ENCODE measurements at places on chromosomes 2 and 18.

GRCh38 chr18:50286391-50287027, 983 bp downstream of the CXXC1 start:
- DNase-seq, result no peak

DNA sequence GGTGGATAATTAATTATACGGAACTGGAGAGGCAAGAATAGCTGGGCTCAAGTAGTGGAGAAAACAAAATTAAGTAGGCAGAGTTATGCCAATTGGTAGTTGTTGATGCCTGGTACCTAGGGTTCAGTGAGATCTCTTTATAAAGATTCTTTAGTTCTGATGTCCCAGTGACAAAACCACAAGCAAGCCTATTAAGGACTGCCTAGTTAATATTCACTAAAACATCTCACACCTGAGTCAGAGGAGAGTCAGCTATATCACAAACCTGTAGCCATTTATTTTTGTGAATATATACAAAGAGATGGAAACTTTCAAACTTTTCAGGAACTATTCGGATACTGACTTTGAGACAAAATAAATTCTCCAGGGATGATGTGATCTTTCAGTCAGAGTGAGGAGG, 213.9 kb upstream of the CYP26B1 start:
- no peak for DNase-seq

DNA sequence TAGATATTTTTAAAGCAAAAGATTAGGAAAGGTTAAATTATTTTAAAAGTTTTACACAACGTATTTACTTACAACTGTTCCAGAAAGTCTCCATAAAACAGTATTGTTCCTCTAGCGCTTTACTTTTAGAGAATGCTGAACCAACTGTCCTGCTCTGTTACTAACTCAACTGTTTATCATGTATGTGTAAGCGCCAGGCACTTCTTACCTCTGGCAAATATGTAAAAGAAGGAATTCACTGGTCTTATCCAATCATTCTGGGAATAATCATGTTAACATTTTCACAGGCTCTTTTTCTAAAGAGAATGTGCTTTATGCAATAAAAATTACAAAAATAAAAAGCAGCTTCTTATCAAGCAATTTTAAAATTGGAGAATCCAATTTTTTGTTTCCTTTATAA, 68.0 kb downstream of the COBLL1 start:
- DNase-seq, result no peak

DNA sequence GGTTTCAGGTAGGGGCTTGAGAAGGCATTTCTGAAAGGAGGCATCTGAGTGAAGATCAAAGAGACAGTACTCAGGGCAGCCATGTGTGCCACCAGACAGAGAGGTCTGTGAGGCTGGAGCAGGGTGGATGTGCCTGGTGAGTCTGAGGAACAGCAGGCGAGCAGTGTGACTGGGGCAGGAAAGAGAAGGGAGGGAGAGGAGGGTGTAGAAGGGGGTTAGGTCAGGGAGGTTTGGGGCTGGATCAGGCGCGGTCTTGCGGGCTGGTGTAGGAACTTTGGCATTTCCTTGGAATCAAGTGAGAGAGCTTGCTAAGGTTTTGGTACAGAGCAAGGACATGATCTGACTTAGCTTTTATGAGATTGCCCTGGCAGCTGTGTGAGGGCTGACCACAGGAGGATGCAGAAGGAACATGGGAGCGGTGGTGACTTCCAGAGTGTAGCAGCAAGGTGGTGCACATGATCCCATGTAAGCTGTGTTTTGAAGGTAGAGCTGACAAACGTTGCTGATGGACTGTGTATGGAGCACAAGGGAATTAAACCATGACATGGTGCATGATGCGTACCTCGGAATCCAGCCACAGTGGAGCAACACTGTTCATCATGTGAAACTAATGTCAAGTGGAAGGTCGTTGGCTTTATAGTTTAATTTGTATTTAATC, 13.9 kb downstream of the RAB31 start:
- no peak for DNase-seq

DNA sequence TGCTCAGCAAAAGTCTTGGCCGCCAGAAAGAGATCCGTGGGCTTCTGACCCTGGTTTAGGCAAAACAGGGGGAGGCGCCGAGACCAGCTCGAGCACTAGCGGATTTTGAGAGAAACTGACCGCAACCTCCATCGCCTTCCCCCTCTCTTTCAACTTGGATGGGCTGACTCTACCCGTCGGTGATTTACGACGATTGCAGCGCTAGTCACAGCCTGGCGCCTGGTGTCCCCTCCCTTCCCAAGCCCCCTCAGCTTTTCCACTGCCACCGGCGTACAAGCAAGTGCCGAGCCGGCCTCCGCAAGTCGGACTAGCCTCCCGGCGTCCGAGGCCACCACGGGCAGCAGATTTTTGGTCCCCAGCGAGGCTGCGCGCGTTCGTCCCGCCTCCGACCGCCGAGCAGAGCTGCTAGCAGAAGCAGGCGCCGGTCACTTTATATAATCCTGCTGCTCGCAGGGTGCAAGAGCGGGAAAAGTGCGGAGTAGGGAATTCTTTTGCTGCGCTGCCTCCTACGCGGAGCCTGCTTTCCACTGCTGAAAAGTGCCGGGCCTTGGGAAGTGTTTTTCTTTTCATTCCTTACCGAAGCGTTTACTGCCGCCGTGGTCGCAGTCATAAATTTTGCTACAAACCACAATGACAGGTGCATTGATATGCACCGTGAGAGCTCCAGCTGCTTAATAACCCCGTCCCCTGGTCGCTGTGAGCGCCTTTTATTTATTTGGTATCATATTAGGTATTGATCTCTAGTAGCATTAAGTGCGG, 7.7 kb downstream of the HOXD3 start:
- no peak for DNase-seq

DNA sequence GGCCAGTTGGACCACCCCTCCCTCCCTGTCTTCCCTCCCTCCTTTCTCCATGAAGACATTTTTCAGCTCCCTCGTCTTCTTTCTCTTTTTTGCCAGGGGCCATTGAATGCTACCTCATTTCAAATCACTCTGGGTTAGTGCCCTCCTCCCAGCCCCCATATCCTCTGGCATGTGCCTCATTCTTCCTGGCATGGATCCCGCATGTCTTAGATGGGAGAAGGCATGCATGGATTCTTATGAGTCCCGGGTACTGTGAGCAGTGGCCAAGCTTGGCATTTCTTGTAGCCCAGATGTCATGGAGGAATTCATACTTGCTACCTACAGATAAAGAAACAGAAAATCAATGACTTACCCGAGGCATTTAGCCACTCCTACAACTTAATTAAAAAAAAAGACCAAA, 9.0 kb upstream of the HAAO start:
- DNase-seq, result no peak

- peak; percentile 48 for DNase-seq
These were observed 43.9 kb upstream of the RAPH1 start for GRCh38 chr2:203578759-203579643.

DNA sequence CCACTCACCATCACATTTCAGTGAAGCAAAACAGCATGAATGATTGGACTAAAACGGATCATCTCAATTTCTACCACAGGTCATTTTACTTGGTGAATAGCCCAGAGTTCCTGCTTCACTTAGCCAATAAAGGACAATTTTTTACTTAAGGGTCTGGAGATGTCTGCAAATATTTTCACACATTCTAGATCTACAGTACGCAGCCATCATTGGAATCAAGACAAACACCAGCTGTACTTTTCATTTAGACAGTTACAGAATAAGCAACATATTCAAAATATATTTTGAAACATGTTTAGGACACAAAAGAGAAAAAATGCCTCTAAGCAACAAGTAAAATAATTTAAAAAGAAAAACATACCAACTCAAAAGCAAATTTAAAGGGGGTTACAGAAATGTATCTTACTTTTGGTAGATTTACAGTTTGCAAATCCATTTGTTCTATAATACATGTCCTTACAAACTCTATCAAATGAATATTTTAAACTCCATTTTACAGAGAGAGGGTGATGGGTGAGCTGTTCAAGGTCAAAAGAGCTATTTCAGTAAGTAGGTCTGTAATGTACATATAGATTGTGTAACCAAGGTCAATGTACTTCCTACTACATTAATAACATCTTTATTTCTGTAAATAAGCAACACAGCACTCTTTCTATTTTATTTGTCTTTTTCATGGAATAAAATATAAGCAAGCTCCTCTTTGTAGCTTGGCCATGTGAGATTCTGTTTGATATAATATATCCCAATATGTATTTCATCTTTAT, 13.4 kb downstream of the PPP1R1C start:
- DNase-seq, result no peak

DNA sequence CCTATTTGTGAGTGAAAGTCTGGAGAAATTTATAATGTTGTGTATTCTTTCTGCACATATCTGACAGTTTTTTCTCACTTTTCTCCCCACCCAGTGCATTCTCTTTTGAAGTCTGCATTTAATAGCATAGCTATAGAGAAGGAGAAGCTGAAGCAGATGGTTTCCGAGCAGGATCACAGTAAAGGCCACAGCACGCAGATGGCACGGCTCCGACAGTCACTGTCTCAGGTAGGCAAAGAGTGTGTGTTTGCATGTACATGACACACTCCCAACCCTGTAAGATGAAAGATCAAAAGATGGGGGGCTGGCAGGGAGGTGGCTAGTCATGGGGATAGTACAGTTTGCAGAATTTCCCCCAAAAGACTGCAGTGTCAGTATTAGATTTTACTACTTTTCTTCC, 89.4 kb downstream of the PRKRA start:
- DNase-seq, result no peak

DNA sequence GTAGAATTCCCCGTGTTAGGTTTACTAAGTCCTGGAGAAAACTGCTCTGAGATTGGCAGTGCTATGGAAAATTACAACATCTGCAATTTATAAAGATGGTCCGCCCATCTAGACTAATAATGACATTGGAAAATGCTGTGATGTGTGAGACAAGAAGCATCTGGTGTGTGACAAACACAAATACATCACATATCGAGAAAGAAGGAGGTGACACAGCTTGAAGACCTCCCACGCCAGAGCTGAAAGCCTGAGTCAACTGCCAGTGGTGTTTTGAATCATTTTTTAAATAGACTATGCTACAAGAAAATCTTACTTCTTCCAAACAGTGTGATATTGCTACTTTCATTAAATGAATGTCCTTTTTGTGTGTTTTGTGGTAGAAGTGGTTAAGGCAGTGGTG, 8.6 kb upstream of the ANO7 start:
- no peak for DNase-seq

DNA sequence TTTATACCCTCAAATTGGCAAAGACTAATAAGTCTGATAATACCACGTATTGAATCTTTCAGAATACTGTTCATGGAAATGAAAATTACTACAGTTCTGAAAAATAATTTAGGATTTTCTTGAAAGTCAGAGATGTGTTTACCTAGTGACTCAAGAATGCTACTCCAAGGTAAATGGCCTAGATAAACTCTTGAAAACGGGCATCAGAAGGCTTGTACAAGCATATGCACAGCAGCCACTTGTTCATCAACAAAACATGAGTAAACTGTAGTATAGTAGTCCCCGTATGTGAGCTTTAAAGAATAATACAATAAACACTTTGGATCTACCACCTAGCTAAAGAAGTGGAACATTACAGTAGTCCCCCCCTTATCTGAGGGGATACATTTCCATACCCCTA, 157.5 kb downstream of the THADA start:
- no peak for DNase-seq

- DNase-seq, result no peak
These were observed 1060.0 kb upstream of the DDX18 start for GRCh38 chr2:116754381-116755101.

DNA sequence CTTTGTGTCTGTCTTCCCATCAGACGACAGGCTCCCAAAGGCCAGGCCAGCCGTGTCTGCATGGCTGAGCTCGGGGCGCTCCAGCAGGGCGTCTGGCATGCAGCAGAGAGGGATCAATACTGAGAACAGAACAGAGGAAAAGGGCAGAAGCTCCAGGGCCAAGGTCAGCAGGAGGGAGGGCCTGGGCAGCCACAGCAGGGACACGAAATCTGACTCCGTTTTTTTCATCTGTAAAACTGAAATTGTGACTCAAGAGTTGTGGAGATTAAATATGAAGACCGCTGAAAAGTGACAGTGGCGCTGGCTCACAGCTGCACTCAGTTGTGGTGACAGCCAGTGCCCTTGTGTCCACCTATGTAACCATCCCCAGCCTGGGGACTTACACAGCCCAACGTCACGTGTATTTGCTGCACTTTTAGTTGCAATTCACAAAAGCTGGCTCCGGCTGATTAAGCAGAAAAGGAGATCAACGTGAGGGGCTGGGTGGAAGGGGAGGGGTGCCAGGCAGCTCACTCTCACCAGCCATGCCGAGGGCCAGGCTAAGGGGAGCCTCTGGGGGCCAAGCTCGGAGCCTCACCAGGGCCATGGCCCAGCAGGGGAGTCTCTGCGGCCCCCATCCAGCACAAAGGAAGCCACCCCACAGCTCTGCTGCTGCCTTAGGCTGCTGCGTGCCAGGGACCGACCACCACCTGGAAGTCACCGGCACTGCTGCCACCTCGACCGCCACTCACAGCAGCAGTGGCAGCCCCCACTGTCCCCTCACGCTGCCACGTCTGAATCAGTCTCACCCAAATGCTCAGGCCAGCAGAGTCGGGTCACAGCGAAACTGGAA, 74.7 kb downstream of the EIPR1 start:
- DNase-seq, result no peak

- DNase-seq, result no peak
These were observed 232.7 kb upstream of the MAP2 start for GRCh38 chr2:209191139-209191538.

- DNase-seq, result no peak
These were observed 94.2 kb upstream of the DLGAP1 start for GRCh38 chr18:4549164-4549872.

- peak; percentile 72 for DNase-seq
These were observed 2.4 kb upstream of the HOXD8 start for GRCh38 chr2:176126929-176127773.

DNA sequence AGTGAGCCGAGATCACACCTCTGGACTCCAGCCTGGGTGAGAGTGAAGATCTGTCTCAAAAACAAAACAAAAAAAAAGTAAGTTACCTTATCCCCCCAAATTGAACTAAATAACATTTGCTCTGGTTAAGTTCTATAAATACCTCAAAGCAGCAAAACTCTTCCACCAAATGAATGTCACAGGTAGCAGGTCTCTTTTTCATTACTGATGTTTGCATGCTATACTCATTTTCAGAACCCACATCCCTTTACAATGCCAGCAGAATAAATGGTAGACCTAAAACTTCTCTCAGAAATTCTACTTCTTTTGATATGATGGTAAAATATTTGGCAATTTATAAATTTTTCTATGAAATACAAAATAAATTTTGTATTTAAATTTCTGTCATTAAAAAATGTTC, 22.3 kb downstream of the INO80D start:
- no peak for DNase-seq

DNA sequence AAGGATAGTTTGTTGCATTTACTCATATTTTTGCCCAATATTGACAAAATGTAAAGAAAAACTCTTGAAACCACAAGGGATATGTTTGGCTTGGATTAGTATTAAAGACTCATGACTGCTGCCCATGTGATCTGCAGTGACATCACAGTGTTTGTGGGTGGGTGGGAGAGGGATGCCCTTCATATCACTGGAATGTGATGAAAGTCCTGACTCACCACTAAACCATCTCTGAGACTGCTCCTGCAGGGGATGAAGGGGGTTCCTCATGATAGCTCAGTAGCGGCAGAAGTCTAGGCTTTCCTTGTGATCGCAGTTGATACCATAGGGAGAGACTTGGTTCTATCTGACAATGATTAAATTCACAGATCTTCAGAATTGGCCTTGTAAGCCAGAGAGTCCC, 451.2 kb downstream of the CNTNAP5 start:
- DNase-seq, result no peak

Data from thymus (tissue), 14 donors.